ENCODE measurements at places on chromosomes 2 and 18.

DNA sequence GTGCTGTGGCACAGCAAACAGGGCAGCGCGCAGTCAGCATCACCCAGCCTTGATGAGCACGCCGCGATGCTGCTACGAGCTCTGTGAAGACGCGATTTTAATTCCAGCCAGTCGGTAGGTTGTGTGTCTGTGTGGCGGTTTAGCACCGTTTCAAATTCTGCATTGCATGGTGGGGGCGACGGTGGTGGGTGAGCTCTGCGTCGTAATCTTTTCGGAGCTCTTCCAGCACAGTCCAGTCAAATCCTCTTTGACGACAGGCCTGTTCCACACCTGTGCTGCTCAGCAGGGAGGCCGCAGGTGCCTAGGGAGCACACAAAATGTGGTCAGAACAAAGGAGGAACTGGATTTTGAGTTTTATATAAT lies 8.6 kb downstream of the ALLC start:
- no peak for DNase-seq

GRCh38 chr2:118052474-118052873 lies 35.8 kb upstream of the INSIG2 start:
- no peak for DNase-seq

- DNase-seq: no peak
Measured at GRCh38 chr2:38122344-38122743, 46.4 kb upstream of the CYP1B1 start.

DNA sequence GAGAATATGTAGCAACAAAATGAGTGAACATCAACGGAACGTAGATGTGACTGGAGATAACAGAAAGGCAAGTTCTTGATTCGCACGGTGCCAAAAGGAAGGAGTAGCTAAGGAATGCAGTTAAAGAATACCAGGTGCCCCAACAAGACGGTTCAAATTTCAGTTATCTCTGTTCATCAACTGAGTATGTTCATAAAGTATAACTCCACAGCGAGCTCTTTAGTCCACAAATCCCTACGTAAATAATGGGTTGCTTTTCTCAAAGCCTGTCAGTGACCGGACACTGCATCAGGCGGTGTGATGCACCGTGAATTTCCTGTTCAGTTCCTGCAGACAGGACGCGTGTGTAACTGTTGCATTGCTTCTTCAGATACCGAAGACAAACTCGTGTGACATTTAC lies 91.8 kb downstream of the NOL10 start:
- DNase-seq: no peak

- no peak for DNase-seq
Measured at GRCh38 chr2:145203891-145204290, 684.0 kb upstream of the ZEB2 start.

DNA sequence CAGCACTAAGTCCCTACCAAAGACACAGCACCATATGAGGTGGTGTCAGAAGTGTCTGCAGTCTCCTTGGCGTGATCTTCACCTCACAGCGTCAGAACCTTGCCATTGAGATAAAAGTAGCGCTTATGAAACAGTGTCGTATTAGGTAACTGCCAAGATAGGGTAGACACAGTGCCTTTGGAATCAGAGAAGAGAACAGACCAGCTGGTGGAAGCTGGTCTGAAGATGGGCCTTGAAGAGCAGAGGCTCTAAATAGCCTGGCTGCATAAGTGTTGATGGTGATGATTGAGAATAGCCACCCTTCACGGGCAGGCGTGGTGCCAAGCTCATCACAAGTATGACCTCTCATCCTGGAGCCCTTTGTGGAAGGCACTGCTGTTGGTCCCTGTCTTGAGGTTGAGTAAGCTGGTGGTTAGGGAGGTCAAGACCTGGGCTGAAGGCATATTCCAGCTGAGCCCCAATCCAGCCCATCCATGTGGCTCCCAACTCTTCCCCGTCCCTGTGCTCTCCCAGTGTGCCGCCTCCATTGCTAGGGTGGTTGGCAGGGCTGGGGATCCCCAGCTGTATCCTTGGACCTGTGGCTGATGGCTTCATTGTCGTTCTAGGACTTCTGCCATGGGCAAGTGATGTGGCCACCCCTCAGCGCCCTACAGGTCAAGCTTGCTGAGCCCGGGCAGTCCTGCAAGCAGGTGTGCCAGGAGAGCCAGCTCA lies 187.4 kb downstream of the MGAT5 start:
- no peak for DNase-seq

DNA sequence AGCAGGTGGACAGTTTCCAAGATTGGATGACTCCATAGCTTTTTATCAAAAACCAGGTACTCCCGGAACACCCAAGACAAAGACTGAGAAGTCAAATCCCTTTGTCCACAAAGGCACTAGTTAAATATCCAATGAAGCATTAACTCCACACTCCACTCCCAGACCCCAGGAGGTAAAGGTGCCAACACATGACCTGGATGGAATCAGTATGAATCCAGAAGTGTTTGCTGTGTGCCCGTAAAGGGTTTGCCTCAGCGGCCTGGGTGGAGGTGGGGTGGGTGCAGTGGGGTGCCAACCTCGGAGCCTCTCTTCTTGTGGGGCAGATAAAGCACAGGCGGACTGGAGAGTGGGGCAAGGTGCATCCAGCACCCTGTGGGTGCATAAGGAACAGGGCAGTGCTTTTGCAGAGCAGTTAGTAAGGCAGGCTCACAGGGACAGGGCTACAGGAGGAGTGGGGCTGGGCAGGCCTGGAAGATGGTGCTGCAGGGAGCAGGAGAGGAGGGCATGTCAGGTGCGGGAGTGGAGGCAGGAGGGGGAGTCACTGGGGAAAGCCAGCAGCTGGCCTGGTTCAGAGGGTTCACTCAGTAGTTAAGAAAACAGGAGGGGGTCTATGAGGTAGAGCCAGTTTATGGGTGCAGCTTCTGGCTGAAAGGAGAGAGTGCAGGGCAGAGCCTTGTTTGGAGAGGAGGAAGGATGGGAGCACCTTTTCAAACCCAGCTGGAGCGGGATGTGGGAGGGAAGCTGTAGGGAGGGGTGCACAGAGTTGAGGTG lies 208.4 kb upstream of the SMAD2 start:
- DNase-seq: no peak

- no peak for DNase-seq
Measured at GRCh38 chr2:60154142-60154541, 399.3 kb downstream of the BCL11A start.

DNA sequence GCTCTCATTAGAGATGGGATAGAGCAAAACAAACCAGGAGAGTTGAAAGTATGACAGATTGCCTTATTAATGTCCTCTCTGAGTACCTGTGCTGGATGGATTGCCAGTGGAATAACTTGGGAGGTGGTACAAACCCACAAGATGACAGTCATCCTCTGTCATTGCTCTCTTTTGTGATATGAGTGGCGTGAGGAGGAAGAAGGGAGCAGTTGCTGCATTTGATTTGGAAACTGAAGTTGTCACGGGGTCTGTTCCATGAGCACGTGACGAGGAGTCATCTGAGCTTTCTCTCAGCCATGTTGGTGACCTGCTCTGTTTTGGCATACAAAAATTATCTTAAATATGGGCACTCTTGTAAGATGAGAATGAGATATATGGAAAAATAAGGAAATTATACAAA lies 204.9 kb downstream of the FAM210A start:
- DNase-seq: no peak

GRCh38 chr2:215105607-215106354 lies 32.6 kb downstream of the ABCA12 start:
- DNase-seq: no peak

GRCh38 chr2:10457846-10458598 lies 9.9 kb upstream of the ODC1 start:
- no peak for DNase-seq

GRCh38 chr2:69769272-69769671 lies 27.3 kb downstream of the ANXA4 start:
- no peak for DNase-seq

DNA sequence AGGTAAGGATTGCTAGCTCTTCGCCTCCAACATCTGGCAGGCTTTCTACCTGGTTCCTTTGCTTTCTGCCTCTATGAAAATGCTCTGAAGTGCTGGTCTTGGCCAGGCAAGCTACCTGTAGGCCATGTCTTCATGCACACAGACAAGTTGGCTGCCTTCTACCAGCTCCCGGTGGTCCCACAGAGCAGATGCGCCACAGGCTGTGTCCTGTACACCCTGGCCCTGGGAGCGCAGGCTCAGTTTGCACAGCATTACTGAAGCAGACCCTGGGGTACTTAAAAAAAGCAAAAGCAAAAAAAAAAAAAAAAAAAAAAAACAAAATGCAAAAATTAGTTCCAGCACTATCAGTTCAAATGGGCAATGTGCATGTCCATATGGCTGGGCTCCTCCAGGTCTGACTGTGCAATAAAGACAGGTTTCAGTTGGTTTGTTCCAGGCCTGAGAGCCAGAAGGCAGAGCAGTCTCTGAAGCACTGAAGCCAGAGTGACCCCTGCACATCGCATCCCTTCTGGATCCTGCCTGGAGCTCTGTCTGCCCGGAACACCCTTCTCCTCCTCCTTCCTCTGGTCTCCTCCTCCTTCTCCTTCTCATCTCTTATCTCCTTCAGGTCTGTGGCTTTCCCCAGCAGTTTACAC lies 288.0 kb upstream of the REV1 start:
- no peak for DNase-seq

All from stimulated activated CD4-positive, alpha-beta T cell treated with anti-CD3 and anti-CD28 coated beads, TNF-alpha, amount 100 ng/mL, for 1 hour (primary cell).